ENCODE measurements at places on chromosomes 4 and X. TPM values are rescaled to one million over a fixed set of nuclear protein-coding genes. Genes with fewer than 3 reads are reported as not detected.
A peak's percentile ranks its signal among the peaks of the same experiment; 100 is the strongest.

DNA sequence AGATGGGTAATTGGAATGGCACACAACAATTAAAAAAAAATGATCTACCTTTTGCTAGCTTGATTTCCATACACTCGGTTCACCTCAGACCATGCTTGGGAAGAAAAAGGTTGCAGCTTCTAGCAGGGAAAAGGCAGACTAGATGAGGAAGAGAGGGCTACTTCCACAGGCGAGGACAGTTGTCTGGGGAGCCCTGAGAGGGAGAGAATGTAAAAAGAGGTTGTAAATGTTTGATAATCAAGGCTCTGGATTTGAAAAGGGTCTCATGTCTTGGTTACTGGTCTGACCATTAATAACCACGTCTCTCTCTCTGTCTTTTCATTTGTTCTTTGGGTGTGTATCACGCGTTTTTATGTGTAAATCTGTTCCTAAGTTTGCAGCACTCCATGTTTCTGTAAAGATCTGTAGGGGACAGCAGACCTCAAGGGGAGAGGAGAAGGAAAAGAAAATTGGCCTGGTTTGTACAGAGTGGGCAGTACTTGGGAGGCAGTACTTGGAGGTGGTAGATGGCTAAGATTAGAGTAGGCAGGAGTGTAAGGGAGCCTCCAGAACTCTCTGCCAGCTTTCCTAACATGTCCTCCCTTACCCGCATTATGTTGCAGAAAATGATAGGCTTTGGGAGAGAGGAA lies 750 bp downstream of the ARMCX5 start:
- no peaks in the 10 kb centered on the region for H3K27me3 ChIP-seq
- H3K4me3 ChIP-seq = peak overlapping the region; percentile 78

DNA sequence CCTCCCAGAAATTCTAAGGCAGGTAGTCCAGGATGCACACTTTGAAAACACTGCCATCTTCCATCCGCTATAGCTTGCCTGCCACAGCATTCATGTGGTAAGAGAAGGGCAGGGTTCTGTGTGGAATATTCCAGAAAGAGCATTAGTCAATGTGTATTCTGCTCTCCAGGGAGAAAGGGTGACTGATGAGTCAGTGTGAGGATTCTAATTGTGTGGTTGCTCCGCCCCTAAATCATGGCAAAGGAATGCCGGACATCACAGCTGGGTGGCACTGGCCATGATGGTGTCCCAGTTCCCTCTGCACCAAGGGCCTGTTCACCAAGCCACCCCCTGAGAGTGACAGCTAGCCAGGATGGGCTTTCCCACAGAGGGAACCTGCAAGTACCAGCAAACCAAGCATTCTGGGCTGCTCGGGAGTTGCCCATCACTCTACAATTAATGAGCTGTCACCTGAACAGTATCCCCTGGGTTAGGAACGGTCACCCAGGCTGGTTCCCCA lies 9.5 kb downstream of the IDS start:
- no peak for DNase-seq
- no peaks in the 10 kb centered on the region for H3K27me3 ChIP-seq
- H3K4me3 ChIP-seq = no peak overlapping the region
- peaks cover 3% of the 10 kb centered on the region for H3K4me1 ChIP-seq
- no peak overlapping the region for H3K27ac ChIP-seq

DNA sequence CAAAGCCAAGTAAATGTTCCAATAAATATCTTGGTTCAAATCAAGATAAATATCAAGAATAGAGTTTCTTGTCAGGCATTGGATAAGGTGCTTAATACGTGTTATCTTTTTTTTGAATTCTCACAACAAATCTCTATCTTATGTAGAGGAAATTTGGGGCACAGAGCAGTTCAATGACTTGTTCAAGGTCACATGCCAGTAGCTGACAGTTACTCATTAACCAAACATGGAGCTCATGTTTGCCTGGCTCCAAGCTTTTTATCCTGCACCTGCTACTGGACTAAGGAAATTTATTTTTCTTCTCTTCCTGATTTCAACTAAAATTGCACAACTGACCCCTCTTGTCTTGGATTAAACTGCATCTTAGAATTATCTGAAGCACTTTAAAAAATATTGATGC lies 76.3 kb downstream of the ATP10D start:
- H3K27me3 ChIP-seq = no peaks in the 10 kb centered on the region
- peaks cover 14% of the 10 kb centered on the region for H3K4me1 ChIP-seq
- H3K4me3 ChIP-seq = no peak overlapping the region
- H3K27ac ChIP-seq = no peak overlapping the region
- DNase-seq = no peak

- no peaks in the 10 kb centered on the region for H3K27me3 ChIP-seq
- no peak for DNase-seq
- no peaks in the 10 kb centered on the region for H3K36me3 ChIP-seq
- H3K4me3 ChIP-seq = no peak overlapping the region
Observed at GRCh38 chr4:8577046-8577445, 3.1 kb upstream of the GPR78 start.

Gene SH3BP2
- 37.9 TPM for total RNA-seq

Gene AMBN
- total RNA-seq = not detected

All from CD4-positive, alpha-beta memory T cell (primary cell).